ENCODE measurements at places on chromosomes 2 and 18.

DNA sequence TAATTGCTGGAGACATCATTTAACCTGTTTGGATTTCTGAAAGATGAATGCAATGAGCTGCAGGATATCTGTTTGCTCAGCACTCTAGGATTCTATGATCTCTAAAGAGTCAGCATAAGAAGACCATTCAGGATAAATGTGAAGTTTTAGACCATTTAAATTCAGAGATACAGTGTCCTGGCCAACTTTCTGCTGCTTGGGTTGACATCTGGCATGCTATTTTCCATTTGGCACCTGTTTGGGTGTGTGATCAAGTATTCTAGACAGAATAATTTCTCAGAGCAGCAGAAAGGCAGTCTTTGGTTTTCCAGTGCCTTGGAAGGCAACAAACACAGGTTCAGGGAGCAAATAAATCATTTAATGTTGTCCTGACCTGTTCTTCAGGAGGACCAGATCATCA, 144.8 kb upstream of the NDUFV2 start:
- no peak for DNase-seq

DNA sequence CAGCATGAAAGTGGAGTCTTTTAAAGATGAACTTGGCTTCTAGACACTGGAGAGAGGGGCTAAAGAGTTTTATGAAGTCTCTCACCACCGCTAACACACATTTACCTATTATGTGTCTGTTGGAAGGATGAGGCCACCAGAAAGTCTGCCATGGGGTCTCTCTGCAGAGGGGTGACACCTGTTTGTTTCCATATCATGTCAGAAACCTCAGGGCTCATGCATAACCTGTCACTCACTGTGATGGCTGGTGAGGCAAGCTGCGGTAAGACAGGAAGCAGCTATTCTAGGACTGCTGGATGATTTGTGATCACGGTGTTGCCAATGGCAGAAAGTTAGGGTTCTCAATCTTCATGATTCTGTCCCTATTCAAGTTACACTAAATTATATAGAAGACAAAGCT, 60.8 kb upstream of the DNMT3A start:
- no peak for DNase-seq

DNA sequence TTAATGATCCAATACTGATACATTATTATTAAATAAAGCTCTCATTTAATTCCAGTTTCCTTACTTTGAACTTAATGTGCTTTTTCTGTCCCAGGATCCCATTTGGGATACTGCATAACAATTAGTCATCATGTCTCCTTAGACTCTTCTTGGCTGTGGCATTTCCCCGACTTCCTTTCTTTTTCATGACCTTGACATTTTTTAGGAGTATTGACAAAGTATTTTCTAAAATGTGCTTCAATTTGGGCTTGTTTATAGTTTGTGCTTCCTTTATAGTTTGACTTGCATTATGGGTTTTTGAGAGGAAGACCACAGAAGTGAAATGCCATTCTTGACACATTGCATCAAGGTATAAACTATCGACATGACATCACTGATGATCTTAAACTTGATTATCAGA, 46.1 kb upstream of the KIF5C start:
- DNase-seq = no peak

DNA sequence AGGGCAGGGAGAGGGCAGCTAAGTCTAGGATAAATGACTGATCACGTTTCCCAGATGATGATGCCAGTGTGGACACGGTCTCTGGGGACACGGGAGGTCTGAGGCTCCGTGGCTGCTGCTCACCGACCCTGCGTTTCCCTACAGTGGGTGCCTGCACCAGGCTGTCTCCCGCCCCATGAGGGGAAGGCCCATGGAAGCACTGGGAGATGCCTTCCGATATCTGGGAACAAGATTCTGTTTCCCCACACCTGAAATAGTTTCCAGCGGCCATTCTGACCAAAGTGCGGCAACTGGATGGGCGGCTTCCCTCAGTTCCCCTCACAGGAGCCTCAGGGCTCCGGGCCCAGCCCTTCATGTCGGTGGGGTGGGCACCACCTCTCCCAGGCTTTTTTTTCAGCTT, 83.1 kb downstream of the EDAR start:
- DNase-seq = no peak

- no peak for DNase-seq
Observed at GRCh38 chr2:190938771-190939335, 58.2 kb downstream of the GLS start.

DNA sequence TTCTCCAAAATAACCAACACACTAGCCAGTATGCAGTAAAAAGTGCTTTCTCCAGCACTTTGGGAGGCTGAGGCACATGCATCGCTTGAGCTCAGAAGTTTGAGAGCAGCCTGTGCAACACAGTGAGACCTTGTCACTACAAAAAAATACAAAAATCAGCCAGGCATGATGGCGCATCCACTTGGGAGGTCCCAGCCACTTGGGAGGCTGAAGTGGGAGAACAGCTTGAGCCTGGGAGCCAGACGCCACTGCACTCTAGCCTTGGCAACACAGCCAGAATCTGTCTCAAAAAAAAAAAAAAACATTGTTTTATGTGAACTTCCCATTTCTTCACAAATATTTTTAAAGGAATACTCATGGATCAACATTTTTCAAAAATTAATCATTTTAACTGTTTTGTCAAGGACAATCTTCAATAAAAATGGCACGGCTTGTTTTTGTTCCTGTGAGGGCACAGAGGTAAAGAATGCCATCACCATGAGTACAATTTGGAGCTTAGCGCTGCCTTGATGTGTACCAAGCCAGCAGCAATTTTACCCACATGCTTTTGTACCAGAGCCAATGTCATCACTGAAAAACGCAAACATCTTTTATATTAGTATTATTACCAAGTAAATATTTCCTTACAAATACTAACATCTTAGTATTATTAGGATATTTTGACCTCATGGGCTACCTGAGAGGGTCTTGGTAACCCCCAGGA, 26.7 kb downstream of the RAB1A start:
- DNase-seq = peak; percentile 10

DNA sequence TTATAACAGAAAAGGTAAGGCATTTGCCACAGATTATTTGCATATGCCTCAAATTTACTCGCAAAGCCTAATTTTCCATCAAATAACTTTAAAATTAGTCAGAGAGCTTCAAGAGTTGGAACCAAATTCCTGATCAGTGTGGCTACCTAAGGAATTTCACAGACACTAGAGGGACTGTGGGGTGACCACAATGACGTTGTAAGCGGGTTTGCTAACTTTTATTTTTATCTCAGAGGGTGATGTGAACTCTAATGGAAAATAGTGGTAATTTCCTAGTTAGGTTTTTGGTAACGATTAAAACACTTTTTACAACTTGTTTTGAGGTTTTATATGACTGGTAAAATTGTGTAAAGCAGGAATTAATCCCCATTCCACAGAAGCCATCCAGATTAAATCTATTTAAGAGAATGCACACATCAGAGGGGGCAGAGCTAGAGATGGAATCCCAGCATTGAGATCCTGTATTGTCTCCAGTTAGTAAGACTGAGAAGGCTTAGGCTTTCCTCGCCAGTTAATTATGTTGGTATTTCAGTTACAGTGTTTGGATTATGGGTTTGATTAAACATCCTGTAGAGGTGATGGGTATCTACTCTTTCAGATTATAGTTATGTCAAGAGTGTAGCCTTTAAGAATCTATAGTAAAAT, 129.0 kb downstream of the GPD2 start:
- DNase-seq = no peak

- DNase-seq = no peak
Observed at GRCh38 chr18:10242936-10243680, 211.3 kb upstream of the APCDD1 start.

DNA sequence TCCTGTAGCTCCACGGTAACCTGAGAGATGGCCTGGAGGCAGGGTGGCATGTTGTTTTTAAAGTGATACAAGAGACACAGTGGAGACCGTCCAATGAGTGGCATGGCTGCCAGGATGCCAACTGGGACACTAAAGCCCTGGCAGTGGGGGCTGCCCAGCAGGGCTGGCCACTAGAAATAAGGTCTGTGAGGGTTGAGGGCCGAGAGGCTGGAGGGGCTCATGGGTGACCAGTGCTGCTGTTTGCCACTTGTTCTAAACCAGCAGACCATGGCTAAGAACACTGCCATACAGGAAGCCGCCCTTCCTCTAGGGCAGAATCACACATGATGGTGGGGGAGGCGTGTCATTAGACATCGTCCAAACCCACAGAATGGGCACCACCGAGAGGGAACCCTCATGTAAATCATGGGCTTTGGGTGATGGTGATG, 71.9 kb downstream of the ALPK2 start:
- no peak for DNase-seq

GRCh38 chr18:10878703-10879102, 270.7 kb downstream of the PIEZO2 start:
- DNase-seq = no peak

DNA sequence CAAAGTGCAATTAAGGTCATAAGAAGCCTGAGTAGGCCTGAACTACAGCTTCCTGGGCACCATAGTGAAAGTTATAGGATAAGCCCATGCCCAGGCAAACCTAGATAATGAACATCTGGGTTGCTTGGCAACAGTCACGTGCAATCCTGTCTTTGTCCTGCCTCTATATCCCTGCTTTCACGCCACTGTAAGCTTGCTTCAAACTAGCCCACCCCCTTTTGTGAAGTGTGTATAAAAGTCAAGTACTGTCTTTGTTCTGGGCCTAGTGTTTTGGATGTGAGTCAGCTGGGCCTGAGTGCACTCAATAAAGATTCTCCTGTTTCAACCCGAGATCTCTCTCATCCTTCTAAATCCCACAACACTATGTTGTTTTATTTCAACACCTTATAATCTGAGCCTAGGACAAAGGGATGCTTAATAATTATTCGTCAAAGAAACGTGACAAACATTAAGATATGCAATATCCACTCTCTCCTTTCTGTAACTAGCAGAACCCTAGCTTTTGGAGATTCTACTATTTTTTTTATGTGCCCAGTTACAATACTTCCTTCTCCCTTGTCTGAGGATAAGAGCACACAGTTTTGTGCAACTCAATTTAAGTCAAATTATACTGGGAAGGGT, 927.8 kb downstream of the SUCLG1 start:
- no peak for DNase-seq

DNA sequence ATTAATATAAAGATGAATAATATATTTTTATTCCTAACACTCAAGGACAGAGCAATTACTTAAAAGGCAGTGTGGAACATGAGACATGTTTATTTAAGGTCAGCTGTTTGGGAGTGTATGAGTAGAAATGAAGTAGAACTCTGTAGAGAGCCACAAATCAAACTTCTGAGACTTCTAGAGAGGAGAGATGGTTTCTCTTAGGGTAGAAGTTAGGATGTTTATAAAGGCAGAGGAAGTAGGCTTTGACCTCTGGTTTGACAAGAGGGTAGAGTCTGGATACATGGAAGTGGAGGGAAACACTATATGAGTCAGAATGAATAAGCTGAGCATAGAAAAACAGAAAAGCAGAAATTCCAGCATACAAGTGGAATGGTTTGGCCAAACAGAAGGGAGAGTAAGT, 262.1 kb upstream of the KLHL14 start:
- no peak for DNase-seq

DNA sequence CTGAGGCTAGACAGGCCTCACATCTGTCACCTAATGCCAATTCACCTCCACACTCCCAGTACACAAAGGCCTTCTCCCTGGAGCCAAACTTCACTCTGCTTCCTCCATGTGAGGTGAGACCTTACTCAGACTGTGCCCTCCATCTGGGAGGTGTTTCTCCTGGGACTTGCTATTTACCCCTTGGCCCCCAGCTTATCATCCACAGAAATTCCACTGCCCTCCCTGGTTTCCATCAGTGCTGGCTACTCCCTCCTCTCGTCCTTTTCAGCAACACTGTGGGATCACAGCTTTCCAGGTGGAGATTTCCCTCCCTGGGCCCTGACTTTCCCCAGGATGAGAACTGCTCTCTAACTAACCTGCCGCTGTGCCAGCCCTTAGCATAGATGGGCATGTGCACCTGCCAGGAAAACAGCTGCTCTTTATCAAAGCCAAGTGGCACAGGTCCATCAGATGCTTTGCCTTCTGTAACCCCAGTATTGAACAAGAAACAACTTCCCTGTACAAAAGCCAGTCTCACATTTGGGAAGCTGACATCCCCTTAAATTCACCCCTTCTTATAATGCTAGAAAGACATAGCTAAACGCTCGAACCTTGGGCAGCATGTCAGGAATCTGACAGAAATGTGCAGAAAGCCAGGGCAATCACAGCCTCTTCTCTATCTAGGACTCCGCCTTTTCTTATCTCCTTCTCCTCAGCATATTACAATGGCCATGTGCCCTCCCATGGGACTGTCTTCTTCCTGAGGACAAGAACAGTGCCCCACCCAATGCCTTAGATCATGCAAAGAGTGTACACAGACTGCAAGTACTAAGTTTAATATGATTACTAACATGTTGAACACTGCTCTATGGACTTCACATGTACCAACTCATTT, 535.5 kb upstream of the ID2 start:
- peak; percentile 83 for DNase-seq

DNA sequence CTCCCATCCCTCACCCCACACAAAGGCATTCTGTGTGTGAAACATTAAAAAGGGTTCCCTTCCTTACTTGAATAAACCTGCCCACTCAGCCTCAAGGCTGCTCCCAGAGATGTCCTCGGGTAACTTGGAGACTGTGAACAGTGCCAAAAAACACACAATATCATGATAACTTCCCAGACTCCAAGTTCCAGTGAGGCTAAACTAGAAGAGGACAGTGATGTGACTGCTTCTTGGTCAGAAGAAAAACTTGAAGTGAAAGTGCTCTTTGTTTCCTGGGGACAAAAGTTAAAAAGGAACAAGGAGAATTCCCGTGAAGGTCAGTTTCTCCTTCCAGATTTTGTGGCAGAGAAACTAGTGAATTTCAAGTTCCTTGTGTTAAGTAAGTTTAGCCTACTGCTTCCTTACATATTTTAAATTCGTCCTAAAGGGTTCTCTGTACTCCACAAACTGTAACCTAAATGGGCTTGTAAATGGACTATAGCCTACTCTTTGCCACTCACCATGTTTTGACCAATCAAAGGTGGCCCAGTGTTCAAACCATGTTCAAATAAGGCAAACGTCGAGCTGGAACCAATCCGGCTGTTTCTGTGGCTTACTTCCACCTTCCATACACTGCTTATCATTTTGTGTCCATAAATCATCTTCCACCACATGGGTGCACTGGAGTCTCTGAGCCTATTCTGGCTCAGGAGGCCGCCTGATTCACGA, 20.4 kb downstream of the TPRKB start:
- DNase-seq = no peak

- no peak for DNase-seq
Observed at GRCh38 chr2:23691565-23691964, 235.4 kb downstream of the ATAD2B start.

- DNase-seq = no peak
Observed at GRCh38 chr2:43831543-43832294, 6.9 kb downstream of the ABCG5 start.

- DNase-seq = peak; percentile 31
Observed at GRCh38 chr2:127067620-127068350, 39.2 kb downstream of the BIN1 start.

DNA sequence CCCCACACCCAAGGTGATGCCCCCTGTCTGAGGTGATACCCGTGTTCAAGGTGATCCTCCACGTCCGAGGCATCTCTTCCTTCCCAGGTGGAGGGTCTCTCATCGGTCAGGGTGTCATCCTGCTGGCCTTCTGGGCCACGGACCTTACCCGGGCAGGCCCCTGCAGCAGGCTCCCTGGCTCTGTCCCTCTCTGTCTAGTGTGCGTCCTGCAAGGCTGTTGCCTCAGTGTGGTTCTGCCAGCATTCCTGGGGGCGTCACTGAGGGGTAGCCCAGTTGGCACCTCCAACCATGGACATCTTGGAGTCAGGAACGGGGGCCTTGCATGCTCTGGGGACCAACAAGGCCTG, 5.6 kb upstream of the PER2 start:
- no peak for DNase-seq

Measured in NCI-H2081 (cell line).